ENCODE measurements at places on chromosomes 1 and 21. TPM values are rescaled to one million over a fixed set of nuclear protein-coding genes. Genes with fewer than 3 reads are reported as not detected.

KRTAP13-2 gene
- total RNA-seq = not detected

LIX1L gene
- total RNA-seq = 42.2 TPM

KCNE2 gene
- total RNA-seq = not detected

COL6A1 gene
- total RNA-seq = 174 TPM

SMCP gene
- not detected for total RNA-seq
